Substantia nigra (tissue), 51 donors: ENCODE measurements at places on chromosomes 7 and 10.

- DNase-seq = no peak
Measured at GRCh38 chr7:29019387-29019786, 61.3 kb upstream of the TRIL start.

- DNase-seq = no peak
Measured at GRCh38 chr7:120992272-120992964, 3.9 kb downstream of the CPED1 start.

DNA sequence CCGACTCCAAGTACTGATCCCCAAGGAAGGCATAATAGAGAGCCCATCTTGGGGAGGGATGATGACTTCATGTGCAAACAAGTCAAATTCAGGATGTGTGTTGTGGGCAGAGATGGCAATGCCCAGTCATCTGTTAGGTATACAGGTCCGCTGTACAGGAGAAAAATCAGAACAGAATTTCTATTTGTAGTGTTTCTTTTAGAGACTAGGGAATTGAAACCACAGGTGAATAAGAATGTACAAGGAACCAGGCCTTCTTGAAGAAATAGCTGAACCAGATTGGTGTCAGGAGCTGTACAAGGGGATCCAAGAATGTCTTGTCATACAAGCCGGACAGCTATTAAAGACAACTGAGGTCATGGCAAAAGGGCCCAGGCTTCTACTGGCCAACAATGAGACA lies 147.9 kb downstream of the PFKFB3 start:
- DNase-seq = no peak

DNA sequence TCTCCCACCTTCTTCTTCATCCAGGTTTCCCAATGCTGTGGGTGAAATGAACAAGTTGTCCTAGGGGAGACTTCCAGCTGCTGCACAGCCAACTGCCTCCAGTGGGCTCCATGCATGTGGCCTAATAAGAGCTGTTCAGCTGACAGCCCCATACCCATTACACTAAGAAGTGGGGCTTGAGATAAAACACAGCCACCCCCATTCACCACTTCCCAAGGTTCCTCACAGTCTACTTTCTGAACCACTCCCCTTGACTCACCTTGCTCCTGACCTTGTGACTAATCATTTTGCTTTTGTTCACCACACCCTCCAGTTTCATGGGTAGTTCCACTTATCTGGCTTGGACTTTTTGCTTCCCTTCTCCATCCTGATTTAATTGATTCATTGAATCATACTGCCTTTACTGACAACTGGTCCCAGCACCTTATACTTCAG lies 119.3 kb downstream of the CABCOCO1 start:
- no peak for DNase-seq

GRCh38 chr7:117274951-117275350 lies 47.9 kb downstream of the WNT2 start:
- no peak for DNase-seq

GRCh38 chr7:27697861-27698430 lies 35.3 kb upstream of the HIBADH start:
- DNase-seq = no peak

DNA sequence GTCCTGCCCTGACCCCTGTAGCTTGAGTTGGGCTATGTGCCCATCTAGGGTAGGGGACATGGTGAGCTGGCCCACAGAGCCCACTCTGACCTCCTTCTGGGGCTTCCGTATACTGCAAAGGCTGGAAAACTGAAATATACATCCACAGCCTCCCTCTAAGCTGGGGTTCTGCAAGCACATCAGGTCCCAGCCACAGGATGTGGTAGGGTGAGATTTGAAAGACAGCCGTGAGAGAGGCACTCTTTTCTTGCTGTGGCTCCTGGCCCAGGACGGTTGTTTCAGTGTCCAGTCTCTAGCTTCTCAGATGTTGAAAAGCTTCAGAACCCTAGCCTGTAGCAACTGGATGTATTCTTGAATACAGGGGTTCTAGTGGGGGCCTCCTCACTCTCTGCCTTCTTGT lies 60.1 kb upstream of the ADRB1 start:
- DNase-seq = no peak
